ENCODE measurements at places on chromosomes 12 and 14.

- no peak for DNase-seq
Observed at GRCh38 chr12:41507286-41507685, 319.2 kb downstream of the PDZRN4 start.

DNA sequence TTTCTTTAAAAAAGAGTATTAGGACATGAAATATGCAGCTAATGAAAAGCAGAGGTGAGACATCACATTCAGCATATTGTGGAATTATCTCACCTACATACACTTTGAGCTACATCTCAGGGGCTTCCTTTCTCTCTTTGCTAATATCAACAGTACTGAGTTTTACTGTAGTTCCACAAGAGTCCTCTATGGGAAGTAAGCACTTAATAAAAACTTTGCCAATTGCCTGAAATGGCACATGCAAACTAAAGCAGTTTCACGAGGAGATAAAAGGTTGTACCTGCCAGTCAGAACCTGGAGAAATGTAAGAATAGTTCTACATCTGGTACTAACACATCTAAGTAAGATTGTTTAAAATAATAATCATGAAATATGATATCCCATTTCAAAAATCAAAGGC lies 73.5 kb upstream of the GPHB5 start:
- no peak for DNase-seq

DNA sequence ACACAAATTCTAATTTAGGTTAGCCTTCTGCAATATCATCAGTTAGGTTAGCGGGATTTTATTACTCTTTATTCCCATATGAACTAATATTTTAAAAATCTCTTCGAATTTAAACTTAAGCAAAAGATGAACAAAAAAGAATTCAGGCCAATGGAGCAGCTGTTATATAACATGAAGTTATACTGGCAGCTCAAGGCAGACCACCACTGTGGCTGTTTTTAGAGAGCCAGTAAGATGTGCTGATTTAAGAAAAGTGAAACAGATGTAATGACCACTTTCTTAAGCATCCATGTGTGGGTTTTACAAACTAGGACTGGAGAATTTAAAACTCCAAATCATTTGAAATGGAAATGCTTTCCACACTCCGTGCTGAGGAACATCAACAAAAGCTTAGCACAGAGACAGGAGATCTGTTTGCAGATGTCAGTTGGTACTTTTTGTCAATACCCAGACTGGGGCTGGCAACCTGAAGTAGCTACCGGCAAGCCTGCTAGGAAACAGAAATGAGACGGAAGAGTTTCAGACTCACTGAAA lies 164.9 kb downstream of the TTC7B start:
- DNase-seq: no peak

- peak; percentile 44 for DNase-seq
Observed at GRCh38 chr12:54300732-54301427, at the start of gene NFE2. Gene NFE2 (minus strand): TSS chr12:54301015. CDS start chr12:54295248, 5,767 bp downstream.

GRCh38 chr12:72365151-72365550 lies 93.0 kb downstream of the TRHDE start:
- no peak for DNase-seq

GRCh38 chr14:68780358-68781160 lies 12.3 kb downstream of the ZFP36L1 start:
- no peak for DNase-seq

GRCh38 chr12:74515849-74516248 lies 21.8 kb upstream of the ATXN7L3B start:
- DNase-seq: no peak

DNA sequence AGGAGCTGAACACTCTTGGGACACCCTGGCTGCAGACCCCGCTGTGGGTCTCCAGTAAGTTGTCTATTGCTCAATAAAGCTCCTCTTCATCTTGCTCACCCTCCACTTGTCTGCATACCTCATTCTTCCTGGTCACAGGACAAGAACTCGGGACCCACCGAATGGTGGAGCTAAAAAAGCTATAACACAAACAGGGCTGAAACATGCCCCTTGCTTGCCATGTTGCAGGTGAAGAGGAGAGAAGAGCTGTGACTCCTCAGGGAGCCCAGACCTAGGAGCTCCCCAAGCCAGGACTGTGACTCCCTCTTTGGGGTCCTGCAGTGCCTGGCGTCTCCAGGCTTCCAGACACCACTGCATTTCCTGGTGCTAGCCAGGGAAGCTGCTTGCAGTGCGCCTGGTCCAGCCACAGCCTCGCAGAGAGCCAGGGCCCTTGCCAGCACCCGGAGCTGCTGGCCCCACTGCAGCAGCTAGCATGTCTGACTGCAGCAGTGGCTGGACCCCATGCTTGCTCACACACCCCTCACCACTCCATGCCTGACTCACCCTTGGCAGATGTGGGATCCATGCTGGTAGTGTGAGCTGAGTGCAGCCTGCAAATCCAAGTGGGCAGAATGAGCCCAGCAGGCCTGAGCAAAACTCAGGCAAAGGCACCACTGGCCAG lies 37.1 kb upstream of the OR5AU1 start:
- no peak for DNase-seq

GRCh38 chr12:85632390-85632789 lies 203.8 kb downstream of the RASSF9 start:
- no peak for DNase-seq

GRCh38 chr12:110554184-110554583 lies 28.9 kb downstream of the PPTC7 start:
- DNase-seq: no peak

- DNase-seq: no peak
Observed at GRCh38 chr12:118342090-118342489, 30.6 kb downstream of the TAOK3 start.

GRCh38 chr12:24088751-24089509 lies 139.5 kb upstream of the SOX5 start:
- no peak for DNase-seq

DNA sequence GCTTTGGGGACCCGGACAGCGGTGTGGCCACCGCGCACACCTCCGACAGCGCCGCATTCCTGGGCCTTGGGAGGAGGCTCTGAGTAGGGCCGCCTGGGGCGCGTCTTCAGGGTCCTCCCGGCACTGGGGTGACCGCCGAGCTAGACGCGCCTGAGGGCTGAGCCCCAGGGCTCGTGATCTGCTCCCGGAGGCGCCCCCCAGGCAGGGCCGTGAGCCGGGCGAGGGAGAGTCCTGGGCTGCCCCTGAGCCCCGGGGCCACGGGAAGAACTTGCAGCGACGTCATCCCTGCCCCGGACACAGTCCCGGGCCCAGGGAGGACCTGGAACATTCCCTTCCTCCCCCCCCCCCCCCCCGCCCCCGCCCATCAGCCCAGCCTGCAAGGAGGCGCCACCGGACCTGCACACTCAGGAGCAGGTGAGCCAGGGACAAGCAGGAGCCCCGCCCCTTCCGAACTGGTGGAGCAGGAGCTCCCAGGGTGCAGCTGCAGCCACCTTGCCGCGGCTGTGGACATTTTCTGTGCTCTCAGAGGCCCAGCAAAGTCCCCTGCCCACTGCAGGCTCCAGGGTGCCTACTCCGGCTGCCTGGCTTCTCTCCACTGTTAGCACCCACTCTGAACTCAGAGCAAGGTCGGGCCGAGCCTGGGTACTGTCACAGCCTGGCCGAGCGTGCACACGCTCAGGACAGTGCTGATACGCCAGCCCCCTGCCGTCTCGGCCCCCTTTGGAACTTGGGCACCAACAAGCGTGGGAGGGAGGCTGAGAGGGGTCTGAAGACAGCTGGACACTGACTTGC lies 50.7 kb downstream of the A2M start:
- DNase-seq: peak; percentile 88

DNA sequence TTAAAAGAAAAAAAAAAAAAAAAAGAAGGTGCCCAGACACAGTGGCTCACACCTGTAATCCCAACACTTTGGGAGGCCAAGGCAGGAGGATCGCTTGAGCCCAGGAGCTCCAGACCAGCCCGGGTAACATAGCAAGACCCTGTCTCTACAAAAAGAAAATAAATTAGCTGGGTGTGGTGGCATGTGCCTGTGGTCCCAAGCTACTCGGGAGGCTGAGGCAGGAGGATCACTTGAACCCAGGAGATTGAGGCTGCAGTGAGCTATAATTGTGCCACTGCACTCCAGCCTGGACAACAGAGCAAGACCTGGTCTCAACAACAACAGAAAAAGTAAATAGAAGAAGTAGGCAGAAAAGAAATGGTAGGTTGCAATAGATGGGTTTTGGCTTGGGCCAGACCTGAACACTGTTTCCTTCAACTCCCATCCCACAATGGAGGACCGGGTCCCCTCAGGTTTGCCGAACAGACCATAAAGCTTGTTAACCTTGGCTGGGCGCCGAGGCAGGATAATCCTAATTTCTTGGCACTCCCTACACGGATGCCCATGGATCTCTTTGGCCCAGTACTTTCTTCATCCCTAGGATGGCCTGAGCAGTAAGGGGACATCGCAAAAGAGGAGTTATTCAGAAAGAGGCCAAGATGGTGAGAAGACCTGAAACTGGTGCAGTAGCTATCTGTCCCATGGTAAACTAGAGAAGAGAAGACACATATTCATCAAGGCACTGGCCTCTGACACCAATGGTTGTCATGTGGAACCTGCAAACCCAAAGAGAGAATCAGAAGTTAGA lies 165.5 kb upstream of the CCND2 start:
- DNase-seq: no peak

GRCh38 chr12:116338064-116338846 lies 60.8 kb upstream of the MED13L start:
- no peak for DNase-seq

All from NCI-H510A (cell line).